Activated T-cell treated with anti-CD3 and anti-CD28 coated beads, Interleukin-2, amount 50 U/mL, for 1 hour (primary cell): ENCODE measurements at places on chromosomes 16 and 17.

DNA sequence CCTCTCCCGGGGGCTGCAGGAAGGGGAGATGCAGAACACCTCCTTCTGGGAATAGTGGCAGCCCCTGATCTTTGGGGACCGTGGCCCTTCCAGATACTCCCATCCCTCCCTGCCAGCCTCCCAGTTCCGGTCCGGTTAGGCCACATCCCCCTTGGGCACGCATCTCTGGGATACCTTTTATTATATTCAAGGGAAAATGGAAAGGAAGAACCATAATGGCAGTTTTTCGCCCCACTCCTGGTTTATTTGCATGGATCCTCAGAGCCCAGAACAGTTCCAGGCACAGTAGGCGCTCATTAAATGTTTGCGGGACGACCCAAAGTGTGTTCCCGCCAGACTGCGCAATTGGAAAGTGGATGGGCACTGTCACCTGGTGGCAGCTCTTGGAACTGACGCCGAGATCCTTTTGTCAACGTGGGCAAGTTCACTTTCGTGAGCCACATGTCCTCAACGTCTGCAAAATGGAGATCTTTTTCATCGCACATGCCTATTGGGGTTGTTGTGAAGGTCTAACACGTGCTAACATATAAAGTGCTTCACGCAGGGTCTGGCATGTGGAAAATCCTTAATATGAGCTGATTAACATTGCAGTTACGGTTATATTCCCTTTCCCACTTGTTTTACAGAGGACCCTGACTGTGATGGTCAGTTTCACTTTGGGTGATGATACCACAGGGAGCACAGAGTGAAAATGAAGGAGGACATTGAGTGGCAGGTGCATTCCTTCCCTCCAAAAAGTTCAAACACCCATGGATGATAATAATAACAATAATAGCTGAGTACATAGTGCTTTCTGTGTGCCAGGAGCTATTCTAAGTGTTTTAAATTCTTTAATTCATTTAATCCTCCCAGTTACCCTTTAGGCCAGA lies 1.7 kb upstream of the GPRC5B start:
- peak; percentile 83 for DNase-seq

GRCh38 chr17:81652906-81653771 lies 3.2 kb downstream of the PDE6G start:
- no peak for DNase-seq

GRCh38 chr17:34371405-34372100 lies 8.5 kb upstream of the CCL1 start:
- DNase-seq, result no peak

DNA sequence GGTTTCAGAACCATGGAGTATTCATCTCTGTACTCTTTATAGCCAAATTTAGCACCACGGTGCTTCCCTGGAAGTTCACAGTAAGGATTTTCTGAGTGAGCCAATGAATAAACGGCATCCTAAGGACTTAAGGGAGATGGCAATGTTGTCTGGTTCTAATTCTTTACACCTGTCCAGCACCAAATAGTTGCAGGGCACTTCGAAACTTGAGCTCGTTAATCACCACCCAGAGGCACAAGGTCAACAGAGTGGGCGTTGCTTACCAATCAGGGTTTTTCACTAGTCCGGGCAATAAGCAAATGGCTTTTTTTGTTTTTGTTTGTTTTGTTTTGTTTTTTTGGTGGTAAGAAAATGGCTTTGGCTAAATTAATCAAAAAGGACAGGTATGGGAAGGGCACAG lies 28.2 kb upstream of the TMEM220 start:
- no peak for DNase-seq

DNA sequence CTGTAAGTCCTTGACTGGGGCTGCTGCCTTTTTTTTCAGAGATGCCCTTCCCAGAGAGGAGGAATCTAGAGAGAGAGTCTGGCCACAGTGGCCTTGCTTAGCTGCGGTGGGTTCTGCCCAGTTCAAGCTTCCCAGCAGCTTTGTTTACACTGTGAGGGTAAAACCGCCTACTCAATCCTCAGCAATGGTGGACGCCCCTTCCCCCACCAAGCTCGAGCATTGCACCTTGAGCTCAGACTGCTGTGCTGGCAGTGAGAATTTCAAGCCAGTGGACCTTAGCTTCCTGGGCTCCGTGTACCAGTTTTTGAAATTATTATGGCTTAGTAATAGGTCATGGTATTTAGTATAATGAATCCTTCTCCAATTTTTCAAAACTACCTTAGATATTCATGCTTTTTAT lies 395.4 kb downstream of the NPIPA7 start:
- DNase-seq, result no peak

- peak; percentile 81 for DNase-seq
Observed at GRCh38 chr17:50148226-50149090, 2.0 kb downstream of the PPP1R9B start.

DNA sequence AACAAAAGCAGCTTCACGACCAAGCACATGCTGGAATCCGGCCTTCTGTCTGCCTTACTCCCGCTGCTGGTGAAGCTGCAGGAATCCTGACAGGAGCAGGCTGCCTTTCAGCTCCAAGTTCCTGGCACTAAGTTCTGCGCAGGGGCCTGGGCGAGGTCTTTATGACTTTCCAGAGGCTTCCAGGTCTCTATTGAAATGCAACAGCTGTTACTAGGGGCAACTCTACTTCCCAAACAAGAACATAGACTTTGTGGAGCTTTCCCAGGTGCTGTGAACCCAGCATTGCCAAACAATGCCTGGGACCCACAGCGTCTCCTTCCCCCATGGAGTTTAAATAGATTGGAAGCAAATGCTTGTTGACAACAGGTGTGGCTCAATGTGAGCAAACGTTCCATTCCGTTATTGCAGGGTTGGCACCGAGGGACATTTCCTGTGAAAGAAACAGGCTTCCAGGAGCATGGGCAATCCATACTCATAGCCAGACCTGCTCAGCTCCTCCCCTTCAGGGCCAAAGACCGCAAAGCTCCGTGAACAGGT lies 156.0 kb downstream of the CDH13 start:
- DNase-seq, result no peak

GRCh38 chr16:27301236-27301861 lies 12.4 kb upstream of the IL4R start:
- DNase-seq, result no peak

DNA sequence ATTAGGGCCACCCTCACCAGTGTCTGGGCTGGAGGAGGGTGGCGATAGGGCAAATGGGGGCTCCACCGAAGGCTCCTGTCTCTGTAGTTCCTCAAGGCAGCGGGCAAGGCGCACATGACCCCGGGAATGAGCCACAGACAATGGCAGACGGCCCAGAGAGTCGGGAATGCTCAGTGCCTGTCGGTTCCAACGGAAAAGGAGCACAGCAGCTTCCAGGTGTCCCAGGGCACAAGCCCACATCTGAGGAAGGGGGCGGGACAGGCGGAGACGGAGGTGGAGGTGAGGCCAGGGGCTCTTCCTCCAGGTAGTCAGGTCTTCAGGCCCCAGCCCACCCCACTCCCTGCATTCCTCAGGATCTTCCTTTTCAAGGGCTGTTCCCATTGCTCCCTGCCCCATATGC lies 5.1 kb upstream of the SPAG7 start:
- no peak for DNase-seq
